Right renal pelvis (tissue), 4 donors: ENCODE measurements at places on chromosomes 3 and 15. TPM values are rescaled to one million over a fixed set of nuclear protein-coding genes. Genes with fewer than 3 reads are reported as not detected.

- no peak for DNase-seq
Measured at GRCh38 chr3:177676148-177676547, 478.9 kb upstream of the TBL1XR1 start.

DNA sequence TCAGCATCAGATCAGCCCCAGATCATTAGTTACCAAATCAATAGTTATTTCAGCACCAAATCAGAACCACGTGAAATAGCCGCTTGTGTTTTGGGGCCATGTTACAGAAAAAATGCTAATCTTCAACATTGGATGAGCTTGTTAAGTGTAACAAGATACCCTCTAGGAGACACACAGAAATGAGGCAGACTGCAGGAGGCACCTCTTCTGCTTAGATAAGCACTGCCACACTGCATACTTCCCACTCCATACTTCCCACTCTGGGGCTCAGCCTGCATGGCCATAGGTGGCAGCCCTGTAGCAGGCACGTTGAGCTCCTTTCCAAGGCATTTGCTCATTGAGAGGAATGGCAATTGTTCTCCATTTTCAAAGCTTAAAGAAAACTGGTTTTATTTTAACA is 73.3 kb downstream of the CHCHD6 start:
- no peak for DNase-seq

DNA sequence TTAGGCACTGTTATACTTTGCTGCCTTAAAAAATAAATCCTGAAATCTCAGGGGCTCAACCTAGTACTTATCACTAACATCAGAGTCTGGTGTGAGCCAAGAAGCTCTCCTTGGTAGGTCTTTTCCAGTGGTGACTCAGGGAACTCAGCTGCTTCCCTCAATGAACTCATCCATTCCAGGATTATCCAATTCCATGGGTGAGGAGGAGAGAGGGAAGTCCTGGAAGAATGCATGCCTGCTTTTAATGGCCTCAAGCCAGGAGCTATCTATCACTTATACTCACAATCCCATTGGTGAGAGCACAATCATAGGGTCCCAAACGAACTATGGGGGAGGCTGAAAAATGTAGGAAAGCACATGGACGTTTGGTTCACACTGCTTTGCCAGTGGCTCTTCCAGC is 113.6 kb downstream of the POLR2M start:
- no peak for DNase-seq

- DNase-seq, result no peak
Measured at GRCh38 chr3:20589275-20589674, 403.3 kb upstream of the SGO1 start.

- no peak for DNase-seq
Measured at GRCh38 chr3:48275287-48276027, 34.6 kb downstream of the ZNF589 start.

DNA sequence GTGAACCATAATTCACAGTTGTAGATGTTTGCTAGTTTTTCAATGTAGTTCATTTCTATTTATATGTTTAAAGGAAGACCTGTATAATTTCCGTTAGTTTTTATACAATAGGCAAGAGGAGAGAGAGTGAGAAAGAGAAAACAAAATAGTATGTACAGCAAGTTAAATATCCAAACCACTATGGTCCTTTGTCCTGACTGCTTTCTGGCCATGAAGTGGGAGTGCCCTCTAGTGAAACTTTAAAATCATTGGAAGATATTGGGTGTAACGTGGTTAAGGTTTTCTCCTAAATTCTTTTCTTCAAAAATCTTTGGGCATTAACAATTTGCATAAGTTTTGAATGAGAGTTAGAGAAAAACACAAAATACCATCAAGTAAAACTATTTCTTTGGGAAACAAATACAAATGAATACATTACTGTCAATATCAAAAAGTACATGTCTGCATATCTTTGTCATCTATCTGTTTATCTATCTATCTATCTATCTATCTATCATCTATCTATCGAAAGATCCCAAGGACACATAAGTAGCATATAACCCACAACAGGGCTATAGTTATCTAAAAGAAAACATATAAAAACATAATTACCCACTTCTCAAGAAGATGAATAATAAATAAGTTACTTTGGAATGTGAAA is 534.6 kb upstream of the ATP11B start:
- DNase-seq, result no peak

GRCh38 chr3:31166249-31166885 is 271.9 kb upstream of the GADL1 start:
- no peak for DNase-seq

- DNase-seq, result no peak
Measured at GRCh38 chr15:22954798-22955543, 25.2 kb downstream of the CYFIP1 start.

GRCh38 chr3:193829781-193830180 is 236.8 kb downstream of the OPA1 start:
- no peak for DNase-seq

GRCh38 chr3:136114421-136114820 is 81.7 kb downstream of the MSL2 start:
- DNase-seq, result no peak

DNA sequence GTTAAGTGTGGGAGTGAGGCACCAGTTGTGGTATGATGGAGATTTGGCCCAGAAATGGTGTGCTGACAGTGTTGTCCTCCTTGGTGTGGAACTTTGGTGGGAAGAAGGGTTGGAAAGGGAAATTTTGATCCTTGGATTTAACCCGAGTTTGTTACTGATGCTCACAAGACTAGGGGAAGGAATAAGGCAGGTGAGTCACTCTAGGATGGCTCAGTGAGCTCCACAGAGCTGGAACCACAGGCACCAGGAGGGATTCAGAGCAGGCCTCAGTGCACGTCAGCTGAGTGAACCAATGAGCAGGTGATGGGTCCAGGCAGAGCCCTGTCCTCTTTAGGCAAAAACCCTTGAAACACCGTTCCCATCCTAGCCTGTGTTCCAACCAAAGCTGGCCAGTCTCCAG is 11.4 kb downstream of the CHRD start:
- no peak for DNase-seq

DNA sequence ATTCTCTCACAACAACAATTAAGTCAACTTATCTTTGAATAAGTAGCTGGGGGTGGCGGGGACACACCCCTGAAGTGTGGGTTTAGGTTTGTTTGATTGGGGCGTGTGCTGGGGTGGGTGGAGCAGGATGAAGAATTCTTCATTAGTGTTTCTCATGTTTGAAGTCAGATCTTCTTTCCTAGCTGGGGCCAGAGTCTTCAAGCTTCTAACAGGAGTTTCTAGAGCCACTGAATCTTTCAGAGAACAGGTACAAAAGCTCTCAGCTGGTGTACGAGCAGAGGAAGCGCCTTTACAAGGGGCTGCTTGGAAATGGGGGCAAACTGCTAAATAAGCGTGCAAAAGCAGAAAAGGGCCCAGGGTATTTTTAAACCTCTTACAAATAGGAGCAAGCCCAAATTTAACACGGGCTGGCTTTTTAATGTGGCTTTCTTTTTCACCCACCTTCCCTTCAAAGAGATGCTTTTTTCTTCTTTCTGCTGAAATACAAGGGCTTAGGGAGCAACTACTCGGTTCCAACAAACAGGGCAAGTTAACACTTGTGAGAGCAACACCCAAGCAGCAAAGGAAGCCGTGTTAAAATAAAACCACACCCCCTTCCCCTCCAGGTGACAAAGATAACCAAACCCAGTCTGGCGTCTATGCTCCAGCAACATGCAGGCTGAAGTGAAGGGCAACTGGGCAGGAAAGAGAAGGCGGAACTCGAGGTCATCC is 86.9 kb upstream of the RASGRP1 start:
- DNase-seq, result no peak

- no peak for DNase-seq
Measured at GRCh38 chr3:177835008-177835407, 637.7 kb upstream of the TBL1XR1 start.

- DNase-seq, result no peak
Measured at GRCh38 chr3:32956750-32957570, 5.5 kb downstream of the CCR4 start.

DNA sequence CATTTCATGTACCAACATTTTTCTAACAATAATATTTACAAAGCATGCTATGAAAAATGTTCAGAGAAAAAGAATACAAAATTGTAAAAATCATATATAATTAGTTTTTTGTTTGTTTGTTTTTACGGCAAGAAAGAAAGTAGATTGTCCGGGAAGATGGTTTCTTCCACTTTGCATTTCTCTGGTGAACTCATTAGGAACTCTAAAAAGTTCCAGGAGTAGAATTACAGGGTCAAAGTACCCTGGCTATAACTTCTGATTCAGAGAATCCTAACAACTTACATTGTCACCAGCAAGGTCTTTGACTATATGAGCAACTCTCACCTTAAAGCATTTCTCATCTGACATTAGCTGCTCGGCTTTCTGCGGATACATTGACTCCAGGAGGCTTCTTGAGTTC is 196.7 kb downstream of the PDE8A start:
- no peak for DNase-seq

DNA sequence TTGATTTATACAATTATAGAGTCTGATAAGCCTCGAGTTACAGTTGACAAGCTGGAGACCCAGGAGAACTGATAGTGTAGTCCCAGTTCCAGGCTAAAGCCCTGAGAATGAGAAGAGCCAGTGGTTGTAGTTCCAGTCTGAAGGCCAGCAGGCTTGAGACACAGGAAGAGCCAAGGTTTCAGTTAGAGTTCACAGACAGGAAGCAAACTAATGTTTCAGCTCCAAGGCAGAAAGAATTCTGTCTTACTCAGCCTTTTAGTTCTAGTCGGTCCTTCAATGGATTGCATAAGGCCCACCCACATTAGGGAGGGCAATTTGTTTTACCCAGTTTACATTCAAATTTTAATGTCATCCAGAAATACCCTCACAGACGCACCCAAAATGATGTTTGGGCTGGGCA is 102.7 kb downstream of the CDIN1 start:
- DNase-seq, result no peak

DNA sequence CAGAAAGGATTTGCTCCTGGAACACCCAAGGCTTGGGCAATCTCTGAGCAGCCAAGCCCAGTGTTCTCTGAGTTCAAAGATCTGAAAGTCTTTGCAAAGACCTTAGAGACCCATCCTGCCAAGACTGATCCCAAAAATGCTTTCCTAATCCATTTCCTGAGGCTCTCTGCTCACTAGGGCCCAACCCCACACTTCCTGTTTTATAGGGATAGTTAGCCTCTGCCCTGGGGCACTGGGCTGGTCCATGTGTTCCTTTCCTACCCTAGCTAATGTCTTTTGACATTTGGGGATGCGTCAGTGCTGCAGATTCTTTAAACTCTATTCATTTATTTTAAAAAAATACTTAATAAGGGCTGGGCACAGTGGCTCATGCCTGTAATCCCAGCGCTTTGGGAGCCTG is 372.7 kb downstream of the ROBO2 start:
- DNase-seq, result no peak

GRCh38 chr3:100027321-100027720 is 87.0 kb downstream of the FILIP1L start:
- no peak for DNase-seq

KLF15 gene
- polyA plus RNA-seq, result 14.5 TPM

CCR8 gene
- not detected for polyA plus RNA-seq

NTRK3 gene
- 14.1 TPM for polyA plus RNA-seq

MOBP gene
- polyA plus RNA-seq, result 0.14 TPM

ADAMTS7 gene
- polyA plus RNA-seq, result 23.4 TPM

ARPP21 gene
- polyA plus RNA-seq, result 0.99 TPM

SAMMSON gene
- not detected for polyA plus RNA-seq

ALPK3 gene
- 16.9 TPM for polyA plus RNA-seq

DNAH12 gene
- 1.1 TPM for polyA plus RNA-seq

HRG gene
- polyA plus RNA-seq, result 3.4 TPM

CCR2 gene
- 2.1 TPM for polyA plus RNA-seq

PLA1A gene
- polyA plus RNA-seq, result 7.2 TPM
